Inflammatory macrophage treated with lipopolysaccharide for 1 hour (primary cell): ENCODE measurements at places on chromosomes 12 and 14.

DNA sequence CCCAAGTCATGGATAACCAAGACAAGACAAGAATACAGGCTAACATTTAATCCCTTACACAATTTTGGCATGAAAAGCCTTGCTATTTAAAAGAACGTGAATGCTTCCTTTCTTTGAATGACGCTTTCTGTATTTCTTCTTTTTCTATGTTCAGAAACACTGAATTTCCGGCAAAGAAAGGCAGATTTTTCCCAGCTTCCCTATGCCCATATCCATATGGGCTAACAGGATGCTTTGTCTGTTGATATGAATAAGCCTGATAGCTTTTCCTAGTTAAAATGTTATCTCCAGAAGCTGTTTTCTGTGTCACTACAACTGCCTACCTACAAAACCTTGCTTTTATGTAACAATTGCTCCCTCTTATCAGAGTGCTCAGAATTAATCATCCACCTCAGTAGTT lies 38.3 kb upstream of the CACNA2D4 start:
- DNase-seq, result no peak

GRCh38 chr14:100156776-100157175 lies 2.7 kb downstream of the DEGS2 start:
- no peak for DNase-seq

DNA sequence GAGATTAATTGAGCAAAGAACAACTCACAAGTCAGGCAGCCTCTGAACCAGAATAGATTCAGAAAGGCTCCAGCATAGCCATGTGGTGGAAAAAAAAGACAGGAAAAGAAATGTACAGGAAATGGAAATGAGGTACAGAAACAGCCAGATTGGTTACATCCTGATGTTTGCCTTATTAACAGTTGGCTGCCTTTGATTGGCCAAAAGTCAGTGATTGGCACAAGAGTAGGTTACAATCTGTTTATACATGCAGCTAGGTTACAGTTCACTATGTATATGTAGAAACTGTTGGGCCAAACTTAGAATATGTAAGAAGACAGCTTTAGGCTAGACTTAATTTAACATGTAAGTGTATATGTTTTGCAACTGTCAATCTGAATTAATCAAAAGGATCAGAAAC lies 118.9 kb downstream of the UNC79 start:
- DNase-seq, result no peak

- no peak for DNase-seq
Measured at GRCh38 chr14:105563347-105563737, 37.0 kb downstream of the TMEM121 start.

- no peak for DNase-seq
Measured at GRCh38 chr12:4134448-4135263, 138.9 kb upstream of the CCND2 start.

DNA sequence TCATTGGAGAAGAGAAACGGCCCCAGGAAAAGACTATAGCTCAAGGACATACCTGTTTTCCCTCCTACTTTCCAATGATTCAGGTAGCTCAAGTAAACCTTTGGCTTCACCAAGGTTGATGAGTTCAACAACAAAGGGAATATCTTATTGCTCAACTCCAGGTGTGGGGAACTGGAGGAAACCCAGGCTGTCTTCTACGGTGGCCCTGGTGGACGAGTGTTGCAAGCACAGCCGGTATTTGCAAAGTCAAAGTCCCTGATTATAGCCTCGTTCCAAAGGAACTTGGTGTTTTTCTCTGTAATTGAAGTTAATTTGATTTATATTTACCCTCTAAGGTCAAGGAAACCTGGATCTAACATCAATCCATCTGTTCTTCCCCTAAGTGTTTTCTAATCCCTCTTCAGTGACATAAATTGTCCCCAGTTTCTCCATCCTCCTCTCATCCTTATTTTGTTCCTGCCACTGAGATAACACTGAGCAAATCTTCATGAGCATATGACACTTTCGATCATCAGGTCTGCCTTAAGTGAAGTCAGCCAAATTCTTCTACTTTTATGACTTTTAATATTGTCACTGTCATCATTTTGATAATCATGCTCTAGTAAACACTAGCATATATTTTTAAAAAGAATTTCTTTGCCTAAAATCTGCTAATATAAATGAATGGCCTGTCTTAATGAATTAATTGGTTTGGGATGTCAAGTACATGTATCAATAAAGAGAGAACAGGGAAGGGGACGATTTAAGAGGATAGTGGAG lies 174.6 kb upstream of the TBX3 start:
- DNase-seq, result no peak

DNA sequence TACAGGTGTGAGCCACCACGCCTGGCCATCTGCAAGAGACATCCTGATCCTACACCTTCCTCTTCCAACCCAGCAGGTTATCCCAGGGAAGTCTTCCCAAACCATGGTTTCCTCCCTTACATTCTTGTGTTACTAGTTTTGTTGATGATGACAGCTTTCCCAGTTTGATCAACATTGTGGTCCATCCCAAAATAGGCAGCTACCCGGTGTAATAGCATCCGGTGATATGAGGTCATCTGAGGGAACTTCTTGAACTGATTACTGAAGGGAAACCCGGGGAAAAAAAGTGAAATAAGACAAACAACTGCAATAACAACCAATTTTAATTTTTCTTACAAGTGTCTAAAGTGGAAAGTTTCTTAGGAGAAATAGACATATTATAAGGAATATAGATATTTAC lies 45.3 kb upstream of the STAC3 start:
- no peak for DNase-seq

DNA sequence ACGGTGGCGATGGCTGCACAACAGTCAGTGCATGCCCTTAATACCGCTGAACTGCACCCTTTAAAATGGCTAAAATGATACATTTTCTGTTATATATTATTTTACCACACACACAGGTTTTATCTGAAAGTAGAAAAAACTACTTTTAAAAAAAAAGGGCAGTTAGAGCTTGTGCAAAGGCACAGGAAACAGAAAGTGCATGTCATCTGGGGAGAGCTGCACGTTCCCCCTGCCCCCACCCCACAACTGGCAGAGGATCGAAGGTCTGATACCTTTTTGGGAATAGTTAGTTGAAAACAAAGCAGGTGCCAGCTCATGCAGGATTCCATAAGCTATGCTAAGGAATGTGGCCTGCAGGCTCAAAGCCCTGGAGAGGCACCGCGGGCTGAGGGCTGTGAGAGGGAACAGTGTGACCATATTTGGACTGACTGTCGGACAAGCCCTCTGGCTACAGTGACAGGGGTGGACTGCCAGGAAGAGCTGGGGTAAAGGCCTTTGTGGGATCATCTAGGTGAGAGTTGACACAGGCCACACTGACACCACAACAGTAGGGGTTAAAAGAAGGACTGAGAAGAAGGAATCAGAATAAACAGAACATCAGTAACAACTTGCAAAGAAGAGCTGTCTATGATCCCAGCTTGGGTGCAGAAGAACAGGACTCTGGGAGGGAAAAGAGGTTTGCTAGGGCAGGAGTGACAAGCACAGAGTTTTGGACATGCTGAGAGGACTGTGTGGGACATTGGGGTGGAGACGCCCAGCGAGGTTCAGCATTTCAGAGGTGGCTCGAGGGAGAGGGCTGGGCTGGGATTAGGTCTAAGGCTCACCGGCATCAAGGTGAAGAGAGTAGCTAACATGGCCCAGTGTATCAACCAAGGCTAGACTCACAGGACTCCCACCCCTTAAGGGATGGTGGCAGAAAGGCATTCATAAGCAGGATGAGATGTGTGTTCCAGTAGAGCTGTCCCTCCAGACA lies 54.6 kb downstream of the ACTN1 start:
- DNase-seq, result no peak
